ENCODE measurements at places on chromosomes 2 and 18. TPM values are rescaled to one million over a fixed set of nuclear protein-coding genes. Genes with fewer than 3 reads are reported as not detected.
A peak's percentile ranks its signal among the peaks of the same experiment; 100 is the strongest.

Gene C2orf72
- 1.0 TPM for total RNA-seq

- no peaks in the 10 kb centered on the region for H3K27me3 ChIP-seq
- H3K27ac ChIP-seq: no peak overlapping the region
- H3K36me3 ChIP-seq: no peaks in the 10 kb centered on the region
- DNase-seq: no peak
- no peak overlapping the region for H3K4me3 ChIP-seq
- H3K4me1 ChIP-seq: peaks cover 13% of the 10 kb centered on the region
These were observed 115.8 kb upstream of the ZFP36L2 start for GRCh38 chr2:43341959-43342757.

DNA sequence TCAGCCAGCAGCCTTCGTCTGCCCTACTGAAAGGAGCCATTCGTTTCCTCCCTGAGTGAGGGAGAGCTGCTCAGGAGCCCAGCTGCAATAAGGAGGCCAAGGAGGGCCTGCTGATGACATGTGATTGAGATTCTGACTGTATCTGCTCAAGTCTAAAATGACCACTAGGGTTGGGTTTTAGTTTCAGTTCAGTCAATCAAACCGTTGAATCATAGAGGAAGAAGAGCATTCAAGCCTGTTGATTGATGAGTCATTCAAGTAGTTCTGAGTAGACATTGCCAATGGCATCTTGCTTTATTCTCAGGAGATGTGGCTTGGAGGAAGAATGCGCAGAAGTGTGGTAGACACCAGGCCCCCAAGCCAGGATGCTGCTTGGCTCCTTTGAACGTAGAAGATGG lies 19.9 kb upstream of the BCL2L11 start:
- no peak for DNase-seq
- no peak overlapping the region for H3K27ac ChIP-seq
- no peaks in the 10 kb centered on the region for H3K4me1 ChIP-seq
- H3K36me3 ChIP-seq: no peaks in the 10 kb centered on the region
- H3K27me3 ChIP-seq: no peaks in the 10 kb centered on the region

GRCh38 chr18:25248755-25249154 lies 103.2 kb downstream of the ZNF521 start:
- no peaks in the 10 kb centered on the region for H3K4me1 ChIP-seq
- H3K27ac ChIP-seq: no peak overlapping the region
- no peak overlapping the region for H3K4me3 ChIP-seq
- H3K36me3 ChIP-seq: no peaks in the 10 kb centered on the region
- no peaks in the 10 kb centered on the region for H3K27me3 ChIP-seq
- DNase-seq: no peak

- peak; percentile 87 for DNase-seq
- H3K4me1 ChIP-seq: peaks cover 2% of the 10 kb centered on the region
- peaks cover 23% of the 10 kb centered on the region for H3K36me3 ChIP-seq
- peak overlapping the region; percentile 87 for H3K27ac ChIP-seq
These were observed 36.6 kb upstream of the IKZF2 start for GRCh38 chr2:213187833-213188532.

DNA sequence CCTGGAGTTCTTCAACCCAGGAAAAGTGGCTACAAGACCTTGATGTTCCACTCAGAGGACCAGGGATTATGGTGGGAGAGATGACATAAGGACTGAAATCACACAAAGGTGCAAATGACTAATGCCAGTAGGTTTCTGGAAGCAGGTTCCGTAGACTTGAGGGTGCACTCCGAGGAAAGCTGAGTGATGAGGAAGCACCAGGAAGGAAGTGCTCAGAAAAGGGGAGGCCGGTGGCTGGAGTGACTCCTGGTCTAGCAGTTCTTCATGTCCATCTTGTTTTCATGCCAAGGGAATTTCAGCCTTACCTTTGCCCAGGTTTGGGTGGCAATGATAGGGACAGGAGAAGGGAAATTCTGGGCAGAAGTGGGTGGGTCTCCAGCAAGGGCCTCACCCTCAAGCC lies 74.5 kb downstream of the TMEM17 start:
- no peaks in the 10 kb centered on the region for H3K4me1 ChIP-seq
- no peak overlapping the region for H3K4me3 ChIP-seq

GRCh38 chr2:11368059-11368572 lies 23.7 kb upstream of the ROCK2 start:
- no peaks in the 10 kb centered on the region for H3K27me3 ChIP-seq
- no peak overlapping the region for H3K27ac ChIP-seq
- no peaks in the 10 kb centered on the region for H3K4me1 ChIP-seq
- H3K4me3 ChIP-seq: no peak overlapping the region
- no peaks in the 10 kb centered on the region for H3K36me3 ChIP-seq
- DNase-seq: no peak

GRCh38 chr18:30121397-30121796 lies 921.1 kb downstream of the DSC3 start:
- H3K27me3 ChIP-seq: no peaks in the 10 kb centered on the region
- H3K36me3 ChIP-seq: no peaks in the 10 kb centered on the region
- no peaks in the 10 kb centered on the region for H3K4me1 ChIP-seq
- DNase-seq: no peak
